Large intestine (tissue), 12 donors: ENCODE measurements at places on chromosomes 7 and 10. TPM values are rescaled to one million over a fixed set of nuclear protein-coding genes. Genes with fewer than 3 reads are reported as not detected.

AKR1C4 gene
- 0.39 TPM for polyA plus RNA-seq

GRCh38 chr10:77737608-77738007 lies 100.0 kb upstream of the KCNMA1 start:
- H3K36me3 ChIP-seq = no peaks in the 10 kb centered on the region
- no peaks in the 10 kb centered on the region for H3K27me3 ChIP-seq
- H3K4me3 ChIP-seq = no peak overlapping the region
- H3K27ac ChIP-seq = no peak overlapping the region
- H3K4me1 ChIP-seq = no peaks in the 10 kb centered on the region

DNA sequence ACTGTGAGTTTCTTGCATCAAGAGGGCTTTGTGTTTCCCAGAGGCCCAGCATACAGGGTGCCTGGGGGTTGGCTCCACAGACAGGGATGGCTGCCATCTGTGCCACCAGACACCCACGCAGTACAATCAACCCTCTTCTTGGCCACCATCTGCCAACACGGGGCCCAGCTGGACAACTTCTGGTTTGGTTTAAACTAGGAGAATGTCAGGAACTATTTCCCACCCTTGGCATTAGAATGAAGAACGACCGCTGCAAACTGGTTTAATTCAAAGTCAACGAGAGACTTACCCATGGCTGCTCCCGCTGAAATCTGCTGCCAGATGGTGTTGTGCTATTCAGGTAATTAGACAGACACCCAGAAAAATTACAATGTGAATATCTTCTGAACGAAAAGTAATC lies 27.8 kb downstream of the NMT2 start:
- H3K27ac ChIP-seq = no peak overlapping the region
- peaks cover 3% of the 10 kb centered on the region for H3K4me1 ChIP-seq
- no peaks in the 10 kb centered on the region for H3K27me3 ChIP-seq
- H3K36me3 ChIP-seq = peaks cover 14% of the 10 kb centered on the region

GRCh38 chr10:132129431-132129830 lies 57.3 kb upstream of the DPYSL4 start:
- H3K4me3 ChIP-seq = no peak overlapping the region
- DNase-seq = no peak
- H3K27ac ChIP-seq = no peak overlapping the region
- H3K27me3 ChIP-seq = no peaks in the 10 kb centered on the region

DNA sequence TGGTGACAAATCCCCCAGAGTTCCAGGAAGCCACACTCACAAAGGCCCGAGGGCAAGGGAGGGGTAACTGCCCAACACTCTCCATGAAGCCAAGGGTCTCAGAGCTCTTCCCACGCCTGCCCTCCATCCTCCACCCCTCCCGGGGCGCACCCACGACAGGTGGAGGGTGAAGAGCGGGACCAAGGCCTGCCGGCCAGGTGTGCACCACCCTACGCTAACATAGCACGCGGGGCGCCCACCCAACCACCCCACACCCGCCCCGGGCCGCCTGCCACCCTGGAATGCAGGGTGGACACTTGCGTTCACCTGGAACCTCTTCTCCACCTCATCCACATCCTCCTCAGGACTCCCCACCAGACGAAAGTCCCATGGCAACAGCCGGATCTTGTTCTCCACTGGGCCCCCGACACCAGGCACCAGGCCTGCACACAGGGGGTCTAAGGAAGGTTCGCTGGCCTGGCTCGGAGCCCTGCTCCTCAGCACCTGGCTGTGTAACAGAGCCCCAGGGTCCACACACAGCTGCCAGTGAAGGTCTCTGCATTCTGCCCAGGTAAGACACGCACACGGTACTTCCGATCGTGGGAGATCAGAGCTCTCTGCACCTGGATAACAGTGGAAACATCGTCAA lies 32.7 kb downstream of the MAD1L1 start:
- no peak overlapping the region for H3K27ac ChIP-seq
- H3K4me3 ChIP-seq = no peak overlapping the region
- peaks cover 39% of the 10 kb centered on the region for H3K36me3 ChIP-seq
- H3K27me3 ChIP-seq = no peaks in the 10 kb centered on the region

- H3K27ac ChIP-seq = no peak overlapping the region
- peaks cover 16% of the 10 kb centered on the region for H3K4me1 ChIP-seq
- no peaks in the 10 kb centered on the region for H3K36me3 ChIP-seq
Observed at GRCh38 chr10:122474131-122474818, 12.9 kb downstream of the HTRA1 start.

GRCh38 chr10:132186488-132187429 lies at the start of gene DPYSL4:
Gene DPYSL4 (plus strand): TSS chr10:132186948. CDS start chr10:132187064, 116 bp downstream.
- H3K36me3 ChIP-seq = no peaks in the 10 kb centered on the region
- DNase-seq = no peak
- peaks cover 72% of the 10 kb centered on the region for H3K27me3 ChIP-seq

SPDYE8 gene
- polyA plus RNA-seq = 0.27 TPM

DNA sequence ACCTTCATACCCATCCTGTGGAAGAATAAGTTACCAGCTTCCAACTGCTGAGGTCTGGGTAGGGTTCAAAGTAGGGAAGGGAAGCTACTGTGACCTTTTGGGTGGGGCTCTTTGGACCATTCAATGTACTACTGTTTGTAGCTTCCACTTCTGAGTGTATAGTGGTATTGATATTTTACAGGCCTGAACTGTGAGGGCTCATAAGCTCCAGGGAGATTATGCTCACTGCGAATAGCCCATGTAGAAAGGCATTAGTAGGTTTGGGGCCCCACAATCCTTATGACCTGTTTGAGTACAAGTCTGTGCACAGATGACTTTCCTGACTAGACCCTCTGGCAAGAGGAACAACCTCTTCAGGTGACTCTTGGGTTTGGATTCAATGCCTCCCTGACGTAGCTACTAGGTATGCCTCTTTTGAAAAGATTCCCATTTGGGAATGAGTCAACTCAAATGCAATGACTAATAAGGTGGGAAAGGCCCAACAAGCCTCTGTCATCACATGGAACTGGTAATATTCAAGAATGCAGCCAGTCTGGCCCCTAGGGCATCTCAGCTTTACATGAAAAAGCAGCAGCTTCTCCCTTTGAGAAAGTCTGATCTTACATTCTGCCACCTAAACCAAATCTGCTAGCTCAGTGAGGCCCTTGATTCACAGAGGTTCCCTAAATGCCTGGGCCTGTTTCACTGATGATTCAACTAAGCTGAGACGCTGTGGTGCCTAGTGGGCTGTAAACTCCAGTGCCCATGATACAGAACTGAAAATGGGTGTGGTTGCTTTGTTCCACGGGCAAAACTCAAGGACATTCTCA lies 79.8 kb downstream of the ABI1 start:
- H3K27ac ChIP-seq = no peak overlapping the region
- no peak overlapping the region for H3K4me3 ChIP-seq
- no peaks in the 10 kb centered on the region for H3K4me1 ChIP-seq
- no peaks in the 10 kb centered on the region for H3K36me3 ChIP-seq
- no peak for DNase-seq

DNA sequence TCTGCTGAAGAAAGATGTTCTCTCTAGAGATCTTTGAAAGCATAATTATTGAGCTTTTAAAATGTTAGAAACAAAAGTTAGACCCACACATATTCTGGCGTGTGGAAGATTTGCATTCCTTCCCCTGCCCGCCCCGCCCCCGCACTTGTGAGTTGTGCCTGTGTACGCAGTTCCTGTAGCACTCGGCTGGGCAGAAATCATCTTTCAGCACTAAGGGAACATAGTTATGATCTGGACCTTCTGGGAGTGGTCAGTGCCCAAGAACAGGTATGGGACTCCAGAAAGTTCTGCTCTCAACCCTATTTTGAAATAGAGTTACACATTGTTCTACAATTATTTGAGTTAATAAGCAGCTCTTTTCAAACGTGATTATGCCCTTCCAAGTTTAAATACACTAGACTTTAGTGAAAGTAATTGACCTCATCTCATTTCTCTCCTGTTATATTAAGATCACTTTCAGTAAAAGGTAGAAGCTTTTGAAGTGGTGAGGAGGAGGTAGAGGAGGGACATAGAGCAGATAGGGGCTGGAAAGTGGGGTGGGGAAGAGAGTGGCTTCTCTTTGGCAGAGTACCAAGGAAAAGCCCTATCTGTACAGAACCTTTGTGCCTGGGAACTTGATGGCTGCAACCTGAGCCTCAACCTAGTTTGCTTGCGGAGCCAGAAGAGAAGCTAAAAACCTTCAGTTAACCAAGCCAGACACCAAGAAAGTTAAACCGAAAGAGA lies 5.7 kb downstream of the BLVRA start:
- peaks cover 6% of the 10 kb centered on the region for H3K4me1 ChIP-seq
- no peak overlapping the region for H3K4me3 ChIP-seq
- no peak overlapping the region for H3K27ac ChIP-seq

DNA sequence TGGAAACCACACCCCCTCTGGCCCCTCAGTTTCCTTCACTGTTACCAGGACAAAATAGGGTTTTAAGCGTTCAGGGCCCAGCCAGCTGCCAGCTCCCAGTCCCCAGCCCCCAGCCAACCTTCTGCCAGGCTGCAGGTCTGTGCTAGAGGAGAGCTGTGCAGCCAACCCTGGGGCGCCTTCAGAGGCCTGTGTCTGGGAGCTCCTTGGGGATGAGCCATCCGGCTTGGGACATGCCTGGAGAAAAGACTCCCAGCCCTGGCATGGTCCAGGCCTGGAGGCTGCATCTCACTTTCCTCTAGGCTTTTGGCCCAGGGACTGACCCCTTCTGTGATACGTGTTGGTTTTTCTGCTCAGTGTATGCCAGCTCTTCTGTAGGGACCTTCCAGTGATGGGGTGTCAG lies 487.6 kb upstream of the MGMT start:
- H3K4me1 ChIP-seq = peaks cover 5% of the 10 kb centered on the region
- H3K27me3 ChIP-seq = no peaks in the 10 kb centered on the region
- H3K36me3 ChIP-seq = no peaks in the 10 kb centered on the region
- no peak for DNase-seq

DNA sequence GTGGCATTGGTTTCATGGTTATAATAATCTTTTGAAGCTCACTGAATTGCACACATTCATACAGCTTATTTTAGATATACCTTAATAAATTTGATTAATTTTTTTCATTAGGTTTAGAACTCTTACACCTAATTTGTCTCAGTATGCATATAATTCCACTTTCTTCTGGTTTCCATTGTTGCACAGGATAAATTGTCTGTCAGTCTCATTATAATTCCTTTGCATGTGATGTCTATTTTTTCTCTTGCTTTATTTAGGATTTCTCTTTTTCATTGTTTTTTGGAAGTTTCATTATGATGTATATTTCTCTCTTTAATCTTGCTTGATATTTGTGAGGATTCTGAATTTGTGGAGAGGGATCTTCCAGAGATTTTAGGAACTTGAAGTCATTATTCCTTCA lies 84.7 kb downstream of the ARL5B start:
- H3K4me3 ChIP-seq = no peak overlapping the region
- DNase-seq = no peak
- H3K4me1 ChIP-seq = no peaks in the 10 kb centered on the region
- H3K36me3 ChIP-seq = no peaks in the 10 kb centered on the region
- H3K27ac ChIP-seq = no peak overlapping the region

DNA sequence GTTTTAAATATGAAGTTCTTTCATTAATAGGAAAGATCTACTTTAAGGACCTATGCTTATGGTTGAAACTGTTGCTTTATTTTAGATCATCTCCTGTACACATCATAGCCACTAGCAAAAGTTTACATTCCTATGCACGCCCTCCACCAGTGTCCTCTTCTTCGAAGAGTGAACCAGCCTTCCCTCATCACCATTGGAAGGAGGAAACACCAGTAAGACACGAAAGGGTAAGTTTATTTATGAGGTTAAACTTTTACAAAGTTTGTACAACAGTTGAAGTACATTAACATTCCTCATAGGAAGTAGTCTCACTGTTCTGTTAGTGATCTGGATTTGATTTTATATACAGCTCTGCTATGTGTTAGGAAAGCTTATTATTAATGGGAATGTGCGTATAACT lies 16.9 kb downstream of the HBP1 start:
- no peak overlapping the region for H3K27ac ChIP-seq
- no peaks in the 10 kb centered on the region for H3K27me3 ChIP-seq
- DNase-seq = no peak
- H3K4me1 ChIP-seq = peaks cover 13% of the 10 kb centered on the region
- no peak overlapping the region for H3K4me3 ChIP-seq
- H3K36me3 ChIP-seq = peaks cover 47% of the 10 kb centered on the region

DNA sequence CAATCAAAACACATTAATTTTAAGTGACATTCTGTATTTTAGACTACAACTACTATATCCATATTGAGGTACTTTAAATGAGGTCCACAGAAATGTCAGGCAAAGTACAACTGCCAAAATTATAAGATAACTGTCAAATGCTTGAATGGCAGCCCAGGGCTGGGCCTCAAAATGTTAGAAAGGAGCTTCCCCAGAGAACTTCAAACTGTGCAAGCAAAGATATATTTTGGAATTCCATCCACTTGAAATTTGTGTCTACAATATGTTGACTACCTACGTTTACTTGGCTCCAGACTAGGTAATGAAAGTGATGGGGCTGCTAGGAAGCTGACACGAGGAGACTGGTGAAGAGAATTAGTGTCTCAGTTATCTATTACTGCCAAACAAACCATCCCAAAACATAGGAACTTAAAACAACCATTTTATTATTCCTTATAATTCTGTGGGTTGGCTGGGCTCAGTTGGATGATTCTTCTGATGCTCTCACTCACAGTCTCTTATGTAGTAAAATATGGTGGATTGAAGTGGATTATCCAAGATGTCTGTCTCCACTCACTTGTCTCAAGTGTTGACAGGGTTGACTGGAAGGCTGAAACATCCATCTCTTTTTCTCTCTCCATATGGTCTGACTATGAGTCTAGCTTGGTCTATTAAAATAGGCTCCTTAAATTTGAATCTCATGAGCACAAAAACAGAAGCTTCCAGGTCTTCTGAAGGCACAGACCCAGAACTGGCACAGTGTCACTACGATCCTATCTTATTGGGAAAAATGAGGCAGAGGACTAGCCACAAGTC lies 74.2 kb downstream of the FZD1 start:
- H3K4me1 ChIP-seq = no peaks in the 10 kb centered on the region
- DNase-seq = no peak
- H3K4me3 ChIP-seq = no peak overlapping the region

ZNF488 gene
- polyA plus RNA-seq = 2.2 TPM

DNA sequence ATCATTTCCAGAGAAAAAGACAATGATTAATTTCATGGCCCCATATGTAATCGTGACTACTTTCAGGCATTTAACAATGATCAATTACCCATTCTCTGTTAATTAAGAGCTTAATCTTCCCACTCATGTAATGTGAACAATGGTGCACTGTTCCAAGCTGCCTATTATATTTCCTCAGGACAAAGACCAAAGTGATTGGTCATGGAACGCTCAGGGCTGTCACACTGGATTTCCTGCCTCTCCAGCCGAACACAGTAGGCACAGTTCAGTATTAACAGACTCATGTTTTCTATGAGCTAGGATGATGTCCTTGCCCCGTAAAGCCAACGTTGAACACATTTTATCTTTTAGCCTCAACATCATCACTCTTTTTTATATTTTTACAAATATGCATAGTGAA lies 142.7 kb upstream of the FZD8 start:
- H3K27me3 ChIP-seq = peaks cover 7% of the 10 kb centered on the region
- H3K4me3 ChIP-seq = no peak overlapping the region
- no peak for DNase-seq

- H3K36me3 ChIP-seq = no peaks in the 10 kb centered on the region
- no peaks in the 10 kb centered on the region for H3K4me1 ChIP-seq
- no peak overlapping the region for H3K4me3 ChIP-seq
- H3K27ac ChIP-seq = no peak overlapping the region
- H3K27me3 ChIP-seq = no peaks in the 10 kb centered on the region
Observed at GRCh38 chr10:47425813-47426419, 41.8 kb upstream of the ZNF488 start.

GRCh38 chr7:27377988-27378387 lies 135.4 kb downstream of the EVX1 start:
- DNase-seq = no peak
- H3K27ac ChIP-seq = no peak overlapping the region
- peaks cover 8% of the 10 kb centered on the region for H3K27me3 ChIP-seq
- no peak overlapping the region for H3K4me3 ChIP-seq
- H3K36me3 ChIP-seq = no peaks in the 10 kb centered on the region
- no peaks in the 10 kb centered on the region for H3K4me1 ChIP-seq
